ENCODE measurements at places on chromosomes 13 and 19. TPM values are rescaled to one million over a fixed set of nuclear protein-coding genes. Genes with fewer than 3 reads are reported as not detected.

DNA sequence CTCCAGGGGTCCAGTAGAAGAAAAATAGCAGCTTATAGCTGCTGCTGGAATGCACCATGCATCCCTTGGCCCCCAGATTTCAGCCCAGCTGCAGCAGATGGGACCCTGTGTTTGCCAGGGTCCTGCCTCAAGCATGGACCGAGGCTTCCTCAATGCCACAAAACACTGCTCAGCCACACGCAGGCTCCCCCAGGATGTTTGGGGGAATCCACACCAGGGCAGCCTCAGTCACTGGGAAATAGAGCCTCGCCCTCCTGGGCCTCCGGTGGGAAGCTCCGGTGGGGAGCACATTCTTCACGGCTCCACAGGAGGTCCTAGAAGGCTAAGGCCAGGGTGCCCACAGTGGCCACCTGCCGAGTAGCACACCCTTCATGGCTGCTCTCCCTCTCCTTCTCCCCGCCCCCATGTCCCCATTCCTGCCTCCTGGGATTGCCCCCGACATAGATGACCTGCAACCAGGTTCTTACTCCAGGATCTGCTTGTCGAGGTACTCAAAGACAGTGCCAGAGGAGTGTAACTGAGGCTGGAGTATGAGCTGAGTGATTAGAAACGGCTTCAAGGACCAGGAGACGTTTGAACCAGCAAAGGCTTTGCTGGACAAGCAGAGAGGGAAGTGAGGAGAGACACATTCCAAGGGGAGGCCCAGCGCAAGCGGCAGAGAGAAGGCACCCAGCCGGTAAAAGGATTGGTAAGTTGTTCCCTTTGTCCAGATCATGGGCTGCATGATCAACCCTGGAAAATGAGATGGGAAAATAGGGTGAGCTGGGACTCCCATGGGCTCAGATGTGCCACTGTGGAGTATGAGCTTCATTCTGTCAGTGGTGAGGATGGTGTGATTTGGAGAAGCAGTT, 110.7 kb upstream of the UQCRFS1 start:
- H3K36me3 ChIP-seq = no peaks in the 10 kb centered on the region
- no peaks in the 10 kb centered on the region for H3K4me1 ChIP-seq
- no peak overlapping the region for H3K27ac ChIP-seq
- no peak for DNase-seq

DNA sequence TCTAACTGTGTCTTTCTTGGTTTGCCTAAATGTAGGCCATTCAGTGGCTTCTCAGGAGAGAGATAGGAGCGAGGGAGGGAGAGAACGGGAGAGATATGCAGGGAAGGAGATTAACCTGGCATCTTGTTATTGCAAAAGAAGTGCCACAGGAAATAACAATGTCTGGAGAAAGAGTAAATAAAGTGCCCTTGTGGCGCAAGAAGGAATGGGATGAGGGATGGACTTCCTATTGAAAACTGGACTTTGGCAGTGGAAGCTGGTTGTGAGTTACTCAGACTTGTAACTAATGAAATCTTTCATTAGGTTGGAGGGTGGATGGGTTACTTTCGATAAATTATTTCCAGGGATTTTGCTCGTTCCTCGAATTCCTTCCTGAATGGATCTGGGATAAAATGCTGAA, 136.1 kb downstream of the LACC1 start:
- H3K27ac ChIP-seq = peak overlapping the region; percentile 14
- H3K4me1 ChIP-seq = peaks cover 3% of the 10 kb centered on the region
- H3K36me3 ChIP-seq = no peaks in the 10 kb centered on the region

- peaks cover 21% of the 10 kb centered on the region for H3K4me1 ChIP-seq
- peaks cover 44% of the 10 kb centered on the region for H3K36me3 ChIP-seq
- no peaks in the 10 kb centered on the region for H3K27me3 ChIP-seq
- peak within 1 kb of the TSS; percentile 77 for H3K27ac ChIP-seq
- peak; percentile 46 for DNase-seq
These were observed at the start of gene RINL for GRCh38 chr19:38877781-38878574. TSS of gene RINL (minus strand) at chr19:38878275. CDS start at chr19:38876742, 1,533 bp downstream.

DNA sequence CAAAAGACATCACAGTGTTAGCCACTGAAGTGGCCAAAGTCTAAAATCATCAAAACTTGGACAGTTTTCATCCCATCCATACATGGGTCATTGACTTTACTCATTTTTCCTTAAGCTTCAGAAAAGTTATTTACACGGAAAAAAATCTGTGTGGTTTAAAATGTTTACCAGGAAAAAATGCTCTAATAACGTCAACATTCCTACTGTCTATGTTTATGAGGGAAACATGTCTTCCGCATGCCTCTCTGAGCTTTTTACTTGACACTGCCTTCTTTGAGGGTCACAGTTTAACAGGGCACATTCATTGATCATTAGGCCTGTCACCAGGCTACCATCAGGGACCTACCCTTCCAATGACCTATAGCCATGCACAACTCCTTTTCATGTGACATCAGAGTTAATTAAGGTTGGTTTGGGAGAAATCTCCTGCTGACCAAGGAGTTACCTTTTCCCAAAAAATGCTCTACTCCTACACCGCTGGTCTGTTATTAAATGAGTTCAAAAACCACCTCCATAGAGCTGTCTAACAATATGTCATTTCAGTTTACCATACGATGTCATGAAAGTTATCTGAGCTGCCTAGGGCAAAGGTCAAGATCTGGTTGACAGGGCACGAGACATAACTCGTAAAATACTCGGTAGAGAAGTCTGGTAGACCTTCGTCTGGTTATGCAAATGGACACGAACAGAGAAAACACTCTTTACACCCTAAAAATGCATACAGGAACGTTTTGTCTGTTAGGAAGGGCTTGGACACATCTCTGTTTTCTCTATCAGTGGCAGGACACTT, 17.8 kb downstream of the FLT1 start:
- no peak overlapping the region for H3K4me3 ChIP-seq
- peaks cover 15% of the 10 kb centered on the region for H3K27me3 ChIP-seq
- no peak for DNase-seq
- no peak overlapping the region for H3K27ac ChIP-seq
- H3K4me1 ChIP-seq = no peaks in the 10 kb centered on the region
- no peaks in the 10 kb centered on the region for H3K36me3 ChIP-seq

- peak overlapping the region; percentile 43 for H3K4me3 ChIP-seq
- peaks cover 46% of the 10 kb centered on the region for H3K4me1 ChIP-seq
- H3K27me3 ChIP-seq = no peaks in the 10 kb centered on the region
- H3K27ac ChIP-seq = no peak overlapping the region
- DNase-seq = peak; percentile 89
These were observed 13.2 kb downstream of the GADD45B start for GRCh38 chr19:2488942-2489731.

DNA sequence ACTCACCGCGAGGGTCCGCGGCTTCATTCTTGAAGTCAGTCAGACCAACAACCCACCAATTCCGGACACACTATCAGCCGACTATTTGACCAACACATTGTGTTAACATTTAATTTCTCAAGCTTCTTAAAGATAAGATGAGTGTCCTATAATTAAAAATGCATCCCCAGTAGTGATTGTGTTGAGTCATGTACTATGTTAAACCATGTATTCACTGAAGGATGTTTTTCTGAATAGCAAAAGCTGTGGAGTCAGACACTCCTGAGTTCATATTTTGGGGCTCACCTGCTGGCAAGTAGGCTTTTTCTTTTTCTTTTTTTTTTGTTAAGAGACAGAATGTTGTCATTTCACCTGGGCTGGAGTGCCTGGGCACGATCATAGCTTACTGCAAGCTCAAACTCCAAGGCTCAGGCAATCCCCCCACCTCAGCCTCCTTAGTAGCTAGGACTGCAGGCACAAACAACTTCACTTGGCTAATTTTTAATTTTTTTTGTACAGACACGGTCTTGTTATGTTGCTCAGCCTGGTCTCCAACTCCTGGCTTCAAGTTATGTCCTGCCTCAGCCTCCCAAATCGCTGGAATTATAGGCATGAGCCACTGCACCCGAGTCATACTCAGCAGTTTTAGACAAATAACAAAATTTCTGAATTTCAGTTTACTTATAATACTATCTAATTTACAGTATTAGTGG, 606.9 kb downstream of the PCDH9 start:
- DNase-seq = no peak
- H3K4me3 ChIP-seq = no peak overlapping the region
- H3K4me1 ChIP-seq = no peaks in the 10 kb centered on the region
- no peaks in the 10 kb centered on the region for H3K36me3 ChIP-seq
- no peak overlapping the region for H3K27ac ChIP-seq

DNA sequence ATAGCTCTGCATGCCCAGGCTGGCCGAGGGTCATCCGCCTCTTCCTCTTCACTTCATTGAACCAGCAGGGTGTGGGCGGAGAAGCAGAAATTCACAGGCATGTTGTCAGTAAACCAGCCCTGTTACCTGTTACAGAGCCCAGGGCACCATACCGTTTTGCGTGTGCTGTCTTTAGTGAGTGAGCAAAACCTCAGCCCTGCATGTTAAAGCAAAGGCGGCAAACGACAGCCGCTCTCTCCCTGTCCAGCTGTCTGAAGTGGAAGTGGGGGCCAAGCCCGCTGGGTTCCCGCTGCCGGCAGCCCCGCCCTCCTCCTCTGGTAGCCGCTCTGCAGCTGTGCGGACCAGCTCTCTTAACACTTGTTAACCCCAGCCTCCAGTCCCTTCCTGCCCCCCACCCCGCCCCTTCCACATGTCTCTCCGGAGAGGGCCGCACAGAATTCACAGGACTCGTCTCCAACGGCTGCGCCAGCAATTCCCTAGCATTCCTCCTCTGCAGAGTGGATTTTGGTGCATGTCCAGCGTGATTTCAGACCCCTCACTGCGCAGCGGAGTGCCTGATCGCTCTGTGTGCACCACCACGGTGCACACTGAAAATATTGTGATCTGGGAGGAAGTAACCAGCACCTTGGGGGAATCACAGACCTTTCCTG, 12.7 kb downstream of the KLHL26 start:
- H3K4me3 ChIP-seq = no peak overlapping the region
- peaks cover 68% of the 10 kb centered on the region for H3K4me1 ChIP-seq
- H3K27ac ChIP-seq = peak overlapping the region; percentile 83

GRCh38 chr13:26465514-26465913, 92.0 kb upstream of the WASF3 start:
- no peaks in the 10 kb centered on the region for H3K27me3 ChIP-seq
- no peak for DNase-seq
- H3K27ac ChIP-seq = no peak overlapping the region
- no peaks in the 10 kb centered on the region for H3K4me1 ChIP-seq

- H3K27me3 ChIP-seq = no peaks in the 10 kb centered on the region
- DNase-seq = peak; percentile 11
- no peaks in the 10 kb centered on the region for H3K36me3 ChIP-seq
- no peaks in the 10 kb centered on the region for H3K4me1 ChIP-seq
These were observed 912 bp upstream of the TUBA3C start for GRCh38 chr13:19182536-19182935.

ZNF841 gene
- 4.3 TPM for total RNA-seq

GRCh38 chr19:29804493-29804892, 7.3 kb upstream of the CCNE1 start:
- no peaks in the 10 kb centered on the region for H3K27me3 ChIP-seq
- H3K27ac ChIP-seq = no peak overlapping the region
- H3K36me3 ChIP-seq = no peaks in the 10 kb centered on the region
- no peaks in the 10 kb centered on the region for H3K4me1 ChIP-seq
- no peak for DNase-seq
- H3K4me3 ChIP-seq = no peak overlapping the region

ZNF66 gene
- 1.6 TPM for total RNA-seq

DNA sequence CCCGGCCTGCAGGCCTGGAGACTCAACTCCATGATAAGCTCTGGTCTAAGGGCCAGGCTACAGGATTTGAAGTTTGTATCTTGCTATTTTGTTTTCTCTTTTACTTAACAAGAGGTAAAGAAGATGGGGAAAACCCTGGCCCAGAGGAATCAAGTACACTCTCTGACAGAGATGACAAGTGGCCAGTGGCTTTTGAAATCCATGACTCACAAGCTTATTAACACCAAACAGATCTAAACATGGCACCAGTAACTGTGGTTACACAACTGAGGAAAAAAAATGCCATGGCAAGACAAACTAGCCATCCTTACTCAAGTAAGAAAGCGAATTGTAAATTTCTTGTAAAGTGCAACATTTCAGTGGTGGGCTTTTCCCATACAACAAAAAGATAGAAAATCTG, 72.6 kb upstream of the SERTM1 start:
- no peak for DNase-seq
- no peaks in the 10 kb centered on the region for H3K36me3 ChIP-seq
- H3K27ac ChIP-seq = no peak overlapping the region
- H3K4me3 ChIP-seq = no peak overlapping the region
- H3K27me3 ChIP-seq = no peaks in the 10 kb centered on the region
- H3K4me1 ChIP-seq = no peaks in the 10 kb centered on the region

- no peak overlapping the region for H3K27ac ChIP-seq
- H3K4me1 ChIP-seq = no peaks in the 10 kb centered on the region
- no peaks in the 10 kb centered on the region for H3K27me3 ChIP-seq
These were observed 747.2 kb downstream of the OLFM4 start for GRCh38 chr13:53775807-53776206.

ZNF20 gene
- total RNA-seq = not detected

DNA sequence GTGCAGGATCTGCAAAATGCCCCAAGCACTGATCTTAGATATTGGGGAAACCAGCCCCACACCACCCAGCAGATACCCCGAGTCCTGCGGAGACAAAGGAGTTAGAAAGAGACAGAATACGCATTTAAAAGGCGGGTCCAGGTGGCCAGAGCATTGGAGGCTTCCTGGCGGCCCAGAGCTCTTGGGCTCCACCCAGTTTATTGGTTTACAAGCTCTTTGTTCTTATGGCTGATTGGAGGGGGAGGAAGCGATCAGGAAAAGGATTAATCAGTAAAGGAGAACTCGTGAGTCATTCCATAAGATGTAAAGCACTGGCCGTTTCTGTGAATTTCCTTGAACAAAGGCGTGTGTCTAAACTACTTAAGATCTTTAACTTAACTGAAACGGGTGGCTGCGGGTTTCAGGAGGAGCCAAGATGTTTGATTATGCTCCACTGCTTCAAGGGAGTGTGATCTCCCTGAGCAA, 926 bp downstream of the ZNF587 start:
- no peaks in the 10 kb centered on the region for H3K27me3 ChIP-seq
- peaks cover 17% of the 10 kb centered on the region for H3K36me3 ChIP-seq
- H3K4me1 ChIP-seq = peaks cover 22% of the 10 kb centered on the region
- H3K27ac ChIP-seq = peak overlapping the region; percentile 86

GRCh38 chr19:43725468-43725867, 9.6 kb downstream of the IRGC start:
- H3K4me1 ChIP-seq = no peaks in the 10 kb centered on the region
- no peak overlapping the region for H3K27ac ChIP-seq
- peak; percentile 47 for DNase-seq
- H3K4me3 ChIP-seq = no peak overlapping the region
- H3K36me3 ChIP-seq = peaks cover 15% of the 10 kb centered on the region

- no peak for DNase-seq
- peak overlapping the region; percentile 40 for H3K4me3 ChIP-seq
- H3K36me3 ChIP-seq = no peaks in the 10 kb centered on the region
- no peaks in the 10 kb centered on the region for H3K27me3 ChIP-seq
- no peak overlapping the region for H3K27ac ChIP-seq
These were observed 6.8 kb upstream of the ZNF283 start for GRCh38 chr19:43820098-43820883.

TPTE2 gene
- total RNA-seq = not detected
